ENCODE measurements at places on chromosomes 2 and 18.
A peak's percentile ranks its signal among the peaks of the same experiment; 100 is the strongest.

DNA sequence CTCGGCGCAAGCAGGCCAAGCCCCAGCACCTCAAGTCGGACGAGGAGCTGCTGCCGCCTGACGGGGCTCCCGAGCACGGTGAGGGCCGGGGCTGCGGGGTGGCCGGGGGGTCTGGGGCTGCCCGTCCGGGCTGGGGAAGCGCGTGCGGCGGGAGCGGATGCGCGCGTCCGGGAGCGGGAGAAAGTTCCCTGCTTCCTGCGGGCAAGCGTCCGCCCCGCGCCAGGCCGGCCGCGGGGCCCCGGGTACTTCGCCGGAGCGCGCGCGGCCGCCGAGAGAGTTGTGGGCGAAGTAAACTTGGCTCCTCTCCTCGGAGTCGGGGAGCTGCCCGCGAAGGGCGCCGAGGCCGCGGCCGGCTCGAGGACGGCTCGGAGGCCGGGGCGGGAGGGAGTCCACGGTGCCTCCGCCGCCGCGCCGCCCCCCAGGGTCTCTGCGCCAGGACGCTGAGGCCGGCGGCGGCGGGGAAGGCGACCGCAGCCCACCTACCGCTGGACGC, 707 bp downstream of the SALL3 start:
- DNase-seq: no peak

- no peak for DNase-seq
Observed at GRCh38 chr18:75441896-75442295, 14.4 kb upstream of the SMIM21 start.

DNA sequence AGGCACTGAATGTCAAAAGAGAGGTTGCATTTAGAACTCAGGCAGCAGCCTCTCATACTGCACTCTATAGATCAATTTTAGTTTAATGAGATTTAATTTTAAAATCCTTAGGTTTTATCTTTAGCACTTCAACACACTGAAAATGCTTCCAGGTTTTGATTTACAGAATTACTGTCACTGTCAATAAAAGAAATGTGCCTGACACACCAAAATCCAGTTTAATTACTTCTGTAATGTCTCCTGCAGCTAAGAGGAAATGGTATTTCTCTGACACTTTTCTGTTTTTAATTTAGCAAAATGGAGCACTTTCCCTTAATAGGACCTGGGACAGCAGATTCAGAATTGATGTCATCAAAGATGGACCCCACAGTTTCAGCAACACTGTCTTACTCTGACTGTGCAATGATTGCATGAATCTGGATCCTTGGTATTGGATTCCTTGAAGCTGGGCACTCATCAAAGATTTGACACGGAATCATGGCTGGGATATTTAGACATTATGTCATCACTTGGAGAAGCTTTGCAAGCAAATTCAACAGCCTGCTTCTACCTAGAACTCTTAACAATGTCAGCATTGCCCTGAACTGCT, 576.5 kb downstream of the NRXN1 start:
- no peak for DNase-seq

- DNase-seq: peak; percentile 14
Observed at GRCh38 chr18:10398571-10398970, 55.9 kb upstream of the APCDD1 start.

GRCh38 chr2:197209246-197209645, 101.3 kb downstream of the ANKRD44 start:
- DNase-seq: no peak

DNA sequence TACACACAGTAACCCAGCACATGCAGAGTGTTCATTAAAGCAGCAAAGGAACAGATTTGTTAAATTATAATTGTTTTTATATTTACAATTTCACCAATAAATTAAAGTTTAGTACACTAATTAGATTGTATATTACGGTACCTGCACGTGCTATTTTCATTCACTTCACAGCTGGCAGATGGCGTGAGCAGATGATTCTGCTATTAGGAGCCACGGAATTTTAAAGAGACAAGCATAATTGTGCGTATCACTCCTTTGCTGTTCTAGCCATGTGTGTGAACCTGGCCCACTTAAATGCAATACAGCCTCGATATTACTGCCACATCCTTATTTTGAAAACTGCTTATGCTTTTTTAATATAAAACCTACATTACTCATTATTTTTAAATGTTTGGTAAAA, 332.8 kb upstream of the SOX11 start:
- no peak for DNase-seq

Data from adipocyte (in vitro differentiated cells).